Kasumi-1 (cell line): ENCODE measurements at places on chromosomes 2 and 18.

- no peak for DNase-seq
Observed at GRCh38 chr18:63604791-63605567, 17.8 kb downstream of the SERPINB13 start.

DNA sequence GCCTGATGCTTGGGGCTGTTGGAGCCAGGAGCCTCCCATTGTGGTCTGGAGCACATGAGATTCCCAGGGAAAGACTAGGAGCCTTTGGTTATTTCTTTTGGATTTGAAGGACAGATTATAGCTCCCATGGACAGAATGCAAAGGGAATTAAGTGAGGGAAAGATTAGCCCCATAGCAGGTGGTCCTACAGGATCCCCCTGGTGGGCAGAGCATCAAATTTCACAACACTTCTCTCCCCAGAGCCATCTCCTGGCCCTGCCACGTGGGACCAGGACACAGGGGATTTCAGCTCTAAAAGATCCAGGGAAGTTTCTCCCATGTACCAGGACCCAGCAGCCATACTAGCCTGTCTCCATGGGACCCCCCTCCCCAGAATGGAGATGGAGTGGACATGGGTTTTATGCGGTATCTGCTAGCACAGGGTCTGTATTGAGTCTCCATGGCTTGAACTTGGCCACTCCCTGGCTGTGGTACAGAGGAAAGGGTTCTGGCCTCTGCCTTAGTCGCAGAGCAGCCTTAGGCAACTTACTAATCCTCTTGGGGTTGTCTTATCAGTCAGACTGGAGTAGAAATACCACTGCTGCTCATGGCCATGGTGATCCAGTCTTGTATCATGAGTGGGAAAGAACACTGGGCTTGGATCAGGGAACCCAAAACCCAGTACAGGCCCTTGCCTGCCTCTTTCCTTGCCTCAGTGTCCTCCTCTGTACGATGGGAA, 6.8 kb upstream of the PLB1 start:
- DNase-seq, result no peak

DNA sequence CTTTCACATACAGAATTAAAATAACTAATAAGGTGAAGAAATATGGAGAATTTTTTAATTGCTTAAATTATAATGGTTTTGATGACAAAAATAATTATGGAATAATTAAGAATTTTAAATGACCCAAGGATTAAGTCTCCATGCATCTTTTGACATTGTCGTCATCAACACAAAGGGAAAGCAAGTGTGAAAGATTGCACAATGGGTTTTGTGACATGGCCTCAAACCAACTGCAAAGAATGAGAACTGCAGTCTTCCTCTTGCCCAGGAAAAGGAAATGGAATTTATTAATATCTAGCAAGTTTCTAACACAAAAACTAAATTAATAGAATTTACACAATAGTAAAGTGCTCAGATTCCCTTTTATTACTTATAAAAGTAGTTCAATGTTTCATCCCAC, 329.1 kb upstream of the PKDCC start:
- DNase-seq, result no peak

DNA sequence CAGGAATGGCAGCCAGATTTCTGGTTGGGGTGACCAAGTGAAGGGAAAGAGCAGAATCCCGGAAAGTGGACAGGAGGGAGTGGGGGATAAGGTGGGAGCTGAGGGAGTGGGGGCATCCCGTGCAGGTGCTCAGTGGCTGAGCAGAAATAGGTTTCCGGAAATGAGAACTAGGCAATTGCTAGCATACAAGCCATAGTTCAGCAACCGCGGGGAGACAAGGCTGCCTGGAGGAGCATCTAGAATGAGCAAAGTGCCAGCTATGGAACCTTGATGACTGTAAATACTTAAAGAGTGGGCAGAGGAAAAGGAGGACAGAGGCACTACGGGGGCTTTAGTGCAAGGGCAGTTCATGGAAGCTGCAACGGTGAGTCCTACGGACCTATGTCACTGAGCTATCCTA, 220.2 kb downstream of the BCL11A start:
- DNase-seq, result no peak

DNA sequence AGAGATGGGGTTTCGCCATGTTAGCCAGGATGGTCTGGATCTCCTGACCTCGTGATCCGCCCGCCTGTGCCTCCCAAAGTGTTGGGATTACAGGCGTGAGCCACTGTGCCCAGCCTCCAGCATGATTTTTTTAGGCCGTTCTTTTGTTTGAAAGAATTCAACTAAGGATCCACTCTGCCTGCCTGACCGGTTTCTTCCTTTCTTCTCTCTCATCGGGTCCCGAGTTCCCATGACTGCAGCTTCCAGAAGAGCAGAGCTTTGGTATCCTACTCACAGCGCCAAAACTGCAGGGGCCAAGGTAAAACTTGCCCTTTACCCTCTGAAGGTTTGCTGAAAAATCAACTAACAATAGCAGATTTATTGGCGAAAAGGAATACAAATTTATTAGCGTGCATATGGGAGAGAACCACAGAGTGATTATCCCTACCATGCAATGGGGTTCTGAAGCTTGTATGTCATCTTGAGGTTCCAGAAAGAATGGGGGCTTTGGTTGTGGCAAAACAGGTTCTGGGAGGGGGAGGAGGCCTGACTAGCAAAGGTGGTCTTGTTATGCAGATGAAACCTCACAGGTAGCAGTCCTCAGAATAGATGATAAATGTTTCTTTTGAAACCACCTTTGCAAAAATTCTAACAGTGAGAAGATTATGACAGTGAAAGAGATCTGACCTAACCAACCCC, 87.0 kb upstream of the MSH6 start:
- no peak for DNase-seq
